ENCODE measurements at places on chromosomes 4 and X.

GRCh38 chr4:112374850-112375249, 77.7 kb downstream of the ALPK1 start:
- DNase-seq: no peak

GRCh38 chr4:151415978-151416377, 7.0 kb downstream of the FHIP1A start:
- no peak for DNase-seq

DNA sequence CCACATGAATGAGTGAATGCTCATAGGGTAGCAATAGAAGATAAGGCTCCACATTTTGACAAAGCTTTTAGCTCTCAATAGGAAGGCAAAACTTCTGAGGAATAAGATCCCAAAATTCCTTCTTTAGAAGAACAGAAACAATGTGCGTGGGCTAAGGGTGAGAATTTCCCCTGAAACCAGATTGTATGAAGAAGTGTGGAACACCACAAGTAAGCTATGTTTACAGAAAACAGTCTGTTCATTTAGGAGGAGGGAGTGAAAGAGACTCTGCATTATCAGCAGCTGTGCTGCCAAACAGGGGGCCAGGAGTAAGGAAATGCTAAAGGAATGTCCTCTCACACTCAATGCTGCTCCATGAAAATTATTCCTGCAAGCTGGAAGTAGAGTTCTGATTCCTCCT, 851.6 kb downstream of the CENPC start:
- DNase-seq: no peak

DNA sequence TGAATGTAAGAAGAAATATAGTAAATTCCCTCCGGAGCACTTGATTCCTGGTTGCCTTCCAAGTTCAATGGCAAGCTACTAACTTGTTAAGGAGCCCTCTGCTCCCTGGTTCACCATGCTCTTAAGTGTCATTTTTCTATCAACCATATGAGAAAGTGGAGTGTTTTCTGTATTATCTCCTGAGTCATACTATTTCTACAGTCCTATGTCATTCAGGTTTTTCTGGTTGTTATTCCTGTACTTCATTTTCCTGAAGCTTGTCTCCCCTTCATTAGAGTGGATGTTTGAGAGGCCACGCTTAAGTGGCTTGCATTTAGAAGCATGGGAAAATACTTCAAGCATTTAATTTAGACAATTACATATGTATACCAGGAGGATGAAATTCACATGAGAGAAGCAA, 14.7 kb upstream of the EPGN start:
- DNase-seq: no peak
